ENCODE measurements at places on chromosomes 1 and 21. TPM values are rescaled to one million over a fixed set of nuclear protein-coding genes. Genes with fewer than 3 reads are reported as not detected.

The NES gene
- total RNA-seq = 36.0 TPM

The S100A6 gene
- 214 TPM for total RNA-seq

The ADAM30 gene
- total RNA-seq = not detected

The LRRC39 gene
- total RNA-seq = 0.51 TPM

The SLC44A3 gene
- 1.7 TPM for total RNA-seq

The PLA2G4A gene
- total RNA-seq = 11.6 TPM

The ZDHHC18 gene
- 68.4 TPM for total RNA-seq

The F11R gene
- total RNA-seq = 58.7 TPM

The RAB7B gene
- total RNA-seq = 3.2 TPM

The TRIM58 gene
- 16.9 TPM for total RNA-seq

The PDPN gene
- not detected for total RNA-seq

The TRPM2 gene
- total RNA-seq = 15.6 TPM

The SLC1A7 gene
- not detected for total RNA-seq

The OR2L5 gene
- 0.98 TPM for total RNA-seq

The C4BPA gene
- 0.40 TPM for total RNA-seq

The PTCH2 gene
- 1.1 TPM for total RNA-seq

The SLAMF7 gene
- total RNA-seq = 44.5 TPM

The PODN gene
- total RNA-seq = 0.64 TPM

The TCP10L gene
- total RNA-seq = not detected

The IL24 gene
- not detected for total RNA-seq

The GPATCH2 gene
- total RNA-seq = 24.2 TPM

The SMIM1 gene
- not detected for total RNA-seq

The ERICH3 gene
- 0.43 TPM for total RNA-seq

The CDKN2C gene
- total RNA-seq = 6.9 TPM

Measured in spleen (tissue), 13 donors.